DMS153 (cell line): ENCODE measurements at places on chromosomes 2 and 18.

GRCh38 chr2:17538022-17538843, 2.3 kb upstream of the VSNL1 start:
- DNase-seq: no peak

DNA sequence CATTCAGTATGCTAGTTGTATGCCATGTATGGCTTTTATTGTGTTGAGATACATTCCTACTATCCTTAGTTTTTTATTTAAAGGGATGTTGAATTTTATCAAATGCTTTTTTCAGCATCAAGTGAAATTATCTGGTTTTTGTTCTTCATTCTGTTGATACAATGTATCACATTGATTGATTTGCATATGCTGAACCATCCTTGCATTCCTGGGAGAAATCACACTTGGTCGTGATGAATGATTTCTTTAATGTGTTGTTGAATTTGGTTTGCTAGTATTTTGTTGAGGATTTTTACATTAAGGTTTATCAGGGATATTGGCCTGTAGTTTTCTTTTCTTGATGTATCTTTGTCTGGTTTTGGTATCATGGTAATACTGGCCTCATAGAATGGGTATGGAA, 49.7 kb downstream of the CD28 start:
- DNase-seq: no peak

DNA sequence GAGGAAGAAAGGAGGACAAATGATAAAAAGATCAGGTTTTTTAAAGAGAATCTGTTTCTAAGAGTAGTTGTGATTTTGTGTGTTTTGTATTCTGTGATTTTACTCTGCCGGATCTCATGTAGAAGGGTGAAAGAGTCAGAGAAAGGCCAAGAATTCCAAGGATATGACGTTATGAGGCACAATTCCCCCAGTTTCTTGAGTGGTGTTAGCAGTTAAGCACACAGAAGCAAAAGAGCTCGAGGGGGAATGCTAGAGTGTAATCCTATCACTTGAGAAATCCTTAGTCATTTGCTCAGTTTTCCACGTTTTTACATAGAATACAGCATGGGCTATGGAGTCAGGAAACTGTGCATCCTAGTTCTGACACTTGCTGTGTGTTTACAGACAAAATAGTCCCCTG, 34.8 kb downstream of the METTL4 start:
- no peak for DNase-seq

GRCh38 chr18:55268151-55268601, 308.9 kb upstream of the CCDC68 start:
- DNase-seq: no peak

GRCh38 chr2:6977113-6977741, 60.0 kb downstream of the RNF144A start:
- peak; percentile 69 for DNase-seq

DNA sequence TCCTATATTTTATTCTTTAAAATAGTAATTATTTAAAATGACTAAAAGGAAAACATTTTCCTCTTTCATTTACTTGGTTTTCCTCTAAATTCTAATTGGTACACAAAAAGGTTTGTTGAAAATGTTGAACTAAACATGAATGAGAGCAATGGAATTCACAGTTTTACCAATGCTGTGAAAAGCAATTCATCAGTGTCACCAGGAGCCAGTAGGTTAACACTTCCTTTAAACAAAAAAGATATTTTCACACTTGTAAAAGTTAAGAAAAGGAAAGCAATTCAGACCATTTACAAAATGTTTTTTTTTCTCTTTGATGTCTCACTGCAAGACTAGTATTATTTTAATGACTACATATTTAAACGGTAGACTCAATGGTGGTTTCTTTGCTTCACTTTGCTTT, 341.6 kb downstream of the RIT2 start:
- no peak for DNase-seq

- no peak for DNase-seq
Measured at GRCh38 chr2:241160318-241160717, 10.1 kb downstream of the PPP1R7 start.

- no peak for DNase-seq
Measured at GRCh38 chr18:55461848-55462247, 126.1 kb downstream of the TCF4 start.

DNA sequence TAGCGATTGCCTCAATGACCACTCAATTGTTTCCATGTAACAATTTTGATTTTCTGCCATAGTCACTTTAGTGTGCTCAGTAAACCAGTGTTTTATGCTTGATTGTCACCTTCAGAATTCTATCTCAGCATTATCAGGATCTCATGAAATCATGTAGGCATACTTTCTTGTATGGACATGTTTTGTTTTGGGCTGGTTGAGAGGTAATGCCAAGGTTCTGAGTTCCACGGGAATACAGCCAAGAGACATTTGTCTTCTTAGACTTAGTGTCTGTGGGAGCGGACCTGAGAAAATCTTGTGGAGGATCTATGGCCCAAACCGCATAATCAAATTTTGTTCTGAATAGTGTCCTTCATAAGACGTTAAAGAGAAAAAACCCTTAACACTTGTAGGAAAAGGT, 10.2 kb downstream of the MSTN start:
- DNase-seq: no peak

GRCh38 chr18:74906184-74906583, 302.8 kb downstream of the PTGR3 start:
- DNase-seq: peak; percentile 59

- DNase-seq: peak; percentile 68
Measured at GRCh38 chr18:74951165-74951760, 257.7 kb downstream of the PTGR3 start.

DNA sequence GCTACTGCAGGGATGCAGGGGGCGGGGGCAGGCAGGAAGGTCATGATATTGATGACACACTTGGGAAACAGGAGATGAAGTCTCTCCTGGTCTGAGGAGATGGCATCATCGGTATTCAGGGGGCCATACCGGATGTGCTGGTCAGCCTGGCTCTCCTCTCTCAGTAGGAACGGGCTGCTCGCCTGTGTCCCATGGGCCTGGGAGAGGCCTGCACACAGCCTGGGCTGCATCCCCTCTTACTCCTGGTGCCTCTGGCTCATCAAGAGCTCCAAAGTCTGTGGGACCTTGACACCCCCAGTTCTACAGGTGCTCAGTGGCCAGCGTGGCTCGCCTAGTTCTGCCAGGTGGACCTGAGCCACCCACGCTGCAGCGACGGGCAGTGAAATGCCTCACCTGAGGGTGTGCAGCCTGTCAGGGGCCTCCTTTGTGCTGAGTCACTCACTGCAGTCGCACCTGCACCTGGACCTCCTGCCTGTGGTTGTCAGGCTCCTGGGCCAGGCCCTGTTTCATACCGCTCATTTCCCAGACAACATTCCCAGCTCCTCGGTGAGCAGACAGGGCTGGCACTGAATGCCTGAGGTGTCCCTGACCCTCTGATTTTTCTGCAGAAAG, 18.6 kb upstream of the CNDP1 start:
- no peak for DNase-seq

- DNase-seq: no peak
Measured at GRCh38 chr2:231902598-231902997, 23.6 kb downstream of the NPPC start.

- DNase-seq: no peak
Measured at GRCh38 chr2:96506907-96507240, 1.7 kb upstream of the NEURL3 start.

DNA sequence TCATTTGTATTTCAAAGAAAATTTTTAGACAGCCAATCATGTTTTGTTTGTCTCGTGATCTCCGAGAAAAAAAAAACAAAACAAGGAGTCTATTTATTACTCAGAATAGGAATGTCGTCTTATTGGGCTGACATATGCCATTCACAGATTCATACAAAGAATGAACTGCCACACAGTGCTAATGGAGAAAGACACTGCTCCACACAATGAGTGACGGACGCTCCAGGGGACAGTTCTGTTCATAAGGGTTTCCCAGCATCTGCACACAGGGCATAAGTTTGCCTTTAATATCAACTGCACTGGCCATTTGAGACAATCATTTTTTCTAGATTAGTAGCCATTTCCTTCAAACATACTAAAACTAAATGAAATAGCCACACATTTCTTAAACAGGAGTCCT, 3.4 kb downstream of the SERTAD2 start:
- DNase-seq: no peak

DNA sequence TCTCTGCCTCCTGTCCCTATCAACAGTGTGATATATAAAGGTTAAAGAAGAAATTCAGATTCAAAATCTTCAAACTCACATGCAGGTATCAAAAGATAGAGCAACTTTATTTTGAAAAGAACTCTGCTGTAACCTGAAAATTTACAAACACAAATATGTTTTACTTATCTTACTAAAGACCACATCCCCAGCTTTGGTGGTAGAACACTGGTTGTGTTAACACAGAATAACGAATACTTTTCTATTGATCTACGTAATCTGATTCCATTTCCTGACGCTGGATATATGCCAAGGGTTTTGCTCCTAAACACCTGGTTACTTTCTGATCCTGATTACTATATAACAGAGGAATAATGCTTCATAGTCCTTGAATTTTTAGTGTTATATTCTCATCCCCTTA, 23.1 kb upstream of the SLC39A10 start:
- DNase-seq: no peak

- DNase-seq: no peak
Measured at GRCh38 chr2:10243926-10244270, 58.8 kb upstream of the HPCAL1 start.
